ENCODE measurements at places on chromosomes 6 and 20. TPM values are rescaled to one million over a fixed set of nuclear protein-coding genes. Genes with fewer than 3 reads are reported as not detected.

- H3K27ac ChIP-seq, result no peak overlapping the region
- H3K4me3 ChIP-seq, result no peak overlapping the region
- H3K36me3 ChIP-seq, result no peaks in the 10 kb centered on the region
Measured at GRCh38 chr6:51929934-51930574, 157.4 kb downstream of the PKHD1 start.

DNA sequence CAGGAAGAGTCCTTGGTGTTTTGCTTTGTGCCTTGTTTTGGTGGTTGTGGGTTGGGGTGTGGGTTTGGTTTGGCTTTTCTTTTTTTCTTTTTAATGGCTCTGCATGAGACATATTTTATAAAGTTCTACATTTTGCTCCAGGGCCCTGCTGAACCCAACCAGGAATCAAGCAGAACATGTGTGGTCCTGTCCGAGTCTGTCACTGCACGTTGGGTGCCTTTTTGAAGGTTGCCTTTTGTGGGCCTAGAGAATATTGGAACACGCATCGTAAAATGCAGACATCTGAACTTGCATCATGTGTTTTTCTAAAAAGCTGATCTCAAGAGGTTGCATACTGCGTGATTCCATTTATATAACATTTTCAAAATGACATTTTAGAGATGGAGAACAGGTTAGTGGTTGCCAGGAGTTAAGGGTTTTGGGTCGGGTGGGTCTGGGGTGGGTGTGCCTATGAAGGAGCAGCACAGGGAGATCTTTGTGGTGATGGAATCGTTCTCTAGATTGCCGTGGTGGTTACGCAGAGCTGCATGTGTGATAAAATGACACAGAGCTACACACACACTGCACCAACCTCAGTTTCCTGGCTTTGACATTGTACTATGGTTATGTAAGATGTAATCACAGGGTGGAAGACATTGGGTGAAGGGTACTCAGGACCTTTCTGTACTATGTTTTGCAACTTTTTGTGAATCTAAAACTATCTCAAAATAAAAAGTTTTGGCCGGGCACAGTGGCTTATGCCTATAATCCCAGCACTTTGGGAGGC is 80.2 kb downstream of the EYA2 start:
- no peaks in the 10 kb centered on the region for H3K27me3 ChIP-seq
- no peaks in the 10 kb centered on the region for H3K4me1 ChIP-seq
- DNase-seq, result no peak
- H3K27ac ChIP-seq, result no peak overlapping the region
- H3K4me3 ChIP-seq, result no peak overlapping the region
- no peaks in the 10 kb centered on the region for H3K36me3 ChIP-seq

DNA sequence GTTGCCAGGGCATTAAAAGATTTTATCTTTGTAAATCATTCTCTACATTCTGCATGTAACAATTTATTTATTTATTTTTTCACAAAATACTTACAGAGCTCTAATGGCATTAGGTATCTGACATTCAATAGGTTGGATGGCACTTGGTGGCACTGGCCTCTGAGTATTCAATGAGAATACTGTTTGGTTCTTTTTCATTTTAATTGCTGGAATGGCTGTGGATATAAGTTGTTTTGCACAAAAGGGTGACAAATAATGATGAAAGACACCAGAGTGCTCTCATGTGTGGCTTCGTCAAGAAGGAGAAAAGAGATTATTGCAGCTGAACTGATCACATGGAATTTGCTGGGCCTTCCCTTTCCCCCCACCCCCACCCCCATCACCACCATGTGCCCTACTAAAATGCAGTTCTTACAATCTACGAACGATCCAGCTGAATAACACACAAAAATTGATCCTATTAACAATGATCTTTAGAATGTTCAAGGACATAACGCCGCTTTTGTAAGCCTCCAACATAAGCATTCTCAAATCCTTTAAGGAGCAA is 195.2 kb upstream of the POU3F2 start:
- no peaks in the 10 kb centered on the region for H3K36me3 ChIP-seq
- no peak for DNase-seq
- no peak overlapping the region for H3K27ac ChIP-seq
- H3K27me3 ChIP-seq, result no peaks in the 10 kb centered on the region
- H3K4me1 ChIP-seq, result no peaks in the 10 kb centered on the region

DNA sequence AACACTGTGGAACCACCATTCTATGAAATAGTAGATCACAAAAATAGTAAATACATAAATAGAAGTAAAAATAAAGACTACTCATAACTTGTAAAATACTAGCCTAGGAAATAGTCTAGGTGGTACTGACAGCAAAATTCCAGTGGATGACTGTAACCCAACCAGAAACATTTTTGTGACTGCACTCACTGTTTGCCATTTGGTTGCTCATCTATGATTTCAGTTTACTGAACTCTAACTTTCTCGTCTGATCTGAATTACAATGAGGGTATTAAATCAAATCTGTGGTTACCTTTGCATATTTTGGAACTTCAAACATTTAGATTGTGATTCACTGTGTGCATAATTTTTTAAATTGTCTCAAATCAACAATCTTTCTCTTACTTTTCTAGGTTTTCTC is 151.1 kb downstream of the KHDC1L start:
- no peak for DNase-seq
- H3K36me3 ChIP-seq, result no peaks in the 10 kb centered on the region
- no peaks in the 10 kb centered on the region for H3K4me1 ChIP-seq
- H3K4me3 ChIP-seq, result no peak overlapping the region

DNA sequence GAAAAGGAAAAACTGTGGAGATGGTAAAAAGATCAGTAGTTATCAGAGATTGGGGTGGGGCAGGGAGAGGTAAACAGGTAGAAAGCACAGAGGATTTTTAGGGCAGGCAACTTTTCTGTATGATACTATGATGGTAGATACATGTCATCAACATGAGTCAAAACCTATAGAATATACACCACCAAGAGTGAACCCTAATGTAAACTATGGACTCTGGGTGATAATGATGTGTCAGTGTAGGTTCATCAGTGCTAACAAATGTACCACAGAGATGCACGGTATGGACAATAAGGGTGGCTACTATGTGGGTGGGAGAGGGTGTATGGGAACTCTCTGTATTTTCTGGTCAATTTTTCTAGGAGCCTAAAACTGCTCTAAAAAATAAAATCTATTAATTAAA is 18.5 kb downstream of the PACSIN1 start:
- no peaks in the 10 kb centered on the region for H3K27me3 ChIP-seq
- no peaks in the 10 kb centered on the region for H3K36me3 ChIP-seq
- H3K4me3 ChIP-seq, result no peak overlapping the region
- H3K27ac ChIP-seq, result no peak overlapping the region
- H3K4me1 ChIP-seq, result no peaks in the 10 kb centered on the region

GRCh38 chr6:27250277-27251111 is 3.0 kb downstream of the PRSS16 start:
- H3K27me3 ChIP-seq, result peaks cover 49% of the 10 kb centered on the region
- no peak overlapping the region for H3K4me3 ChIP-seq
- no peak for DNase-seq
- peaks cover 5% of the 10 kb centered on the region for H3K4me1 ChIP-seq

DNA sequence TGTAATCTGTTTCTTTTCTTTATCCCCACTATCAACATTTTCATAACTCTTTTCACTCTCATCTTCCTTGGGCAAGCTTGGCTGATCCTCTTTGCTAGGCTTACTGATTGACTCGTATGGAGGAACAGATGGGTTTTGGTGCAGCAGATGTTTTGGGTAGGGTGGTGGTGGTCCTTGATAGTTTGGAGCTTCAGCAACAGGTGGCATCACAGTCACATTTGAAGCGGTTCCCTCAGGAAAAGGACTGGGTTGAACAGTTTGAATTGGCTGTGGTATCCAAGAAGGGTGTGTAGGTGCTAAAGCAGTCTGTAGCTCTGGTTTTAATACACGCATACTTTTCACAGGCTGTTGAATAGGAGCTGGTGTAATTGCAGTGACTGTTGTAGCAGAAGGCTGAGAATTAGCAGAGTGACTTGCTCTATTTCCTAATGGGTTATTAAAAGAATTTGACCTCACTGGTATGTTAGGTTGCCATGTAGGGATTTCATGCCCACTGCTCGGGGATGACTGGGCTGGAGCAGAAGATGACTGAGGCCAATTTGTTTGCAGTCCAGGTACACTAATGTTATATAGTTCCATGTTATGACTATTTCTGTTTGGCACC is 34.5 kb downstream of the LATS1 start:
- DNase-seq, result no peak
- H3K36me3 ChIP-seq, result peaks cover 16% of the 10 kb centered on the region
- no peaks in the 10 kb centered on the region for H3K27me3 ChIP-seq
- H3K4me3 ChIP-seq, result no peak overlapping the region
- no peaks in the 10 kb centered on the region for H3K4me1 ChIP-seq

DNA sequence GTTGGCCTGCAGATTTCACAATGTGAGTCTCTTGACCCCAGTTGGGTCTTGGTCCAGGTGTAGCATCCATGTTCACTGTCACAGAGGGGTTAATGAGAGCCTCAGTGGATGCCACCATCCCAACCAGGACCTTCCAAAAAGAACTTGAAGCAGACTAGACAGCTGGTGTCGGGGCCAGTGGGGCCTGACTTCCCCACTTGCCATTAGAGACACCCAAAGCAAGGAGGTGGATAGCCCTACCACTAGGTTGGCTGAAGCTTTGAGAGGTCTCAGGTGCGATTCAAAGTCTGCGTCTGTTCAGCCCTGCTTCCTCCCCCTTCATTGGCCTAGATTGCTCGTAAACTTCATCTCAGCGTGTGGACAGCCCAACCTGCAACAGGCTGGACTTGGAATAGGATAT is 196.4 kb upstream of the RREB1 start:
- no peaks in the 10 kb centered on the region for H3K4me1 ChIP-seq
- H3K36me3 ChIP-seq, result no peaks in the 10 kb centered on the region
- no peak overlapping the region for H3K27ac ChIP-seq
- no peak for DNase-seq

DNA sequence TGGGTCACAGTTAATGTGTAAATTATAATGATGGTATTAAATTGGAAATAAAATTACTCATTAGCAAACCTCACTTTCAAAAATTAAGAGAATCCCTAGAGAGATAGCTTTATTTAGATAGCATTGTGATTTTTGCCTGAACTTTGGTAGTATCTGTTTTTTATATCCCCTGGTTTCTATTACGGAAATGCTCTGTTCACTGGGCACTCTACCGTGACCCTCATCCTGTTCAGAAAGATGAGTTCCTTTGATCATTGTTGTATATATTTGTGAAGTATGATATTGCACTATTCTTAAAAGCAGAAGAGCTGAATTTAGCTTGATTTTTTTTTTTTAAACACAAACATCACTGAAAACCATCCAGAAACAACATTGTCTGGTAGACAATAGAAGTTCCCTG is 1143.8 kb upstream of the MAP3K7 start:
- H3K4me1 ChIP-seq, result no peaks in the 10 kb centered on the region
- H3K4me3 ChIP-seq, result no peak overlapping the region
- H3K36me3 ChIP-seq, result no peaks in the 10 kb centered on the region
- H3K27ac ChIP-seq, result no peak overlapping the region

DNA sequence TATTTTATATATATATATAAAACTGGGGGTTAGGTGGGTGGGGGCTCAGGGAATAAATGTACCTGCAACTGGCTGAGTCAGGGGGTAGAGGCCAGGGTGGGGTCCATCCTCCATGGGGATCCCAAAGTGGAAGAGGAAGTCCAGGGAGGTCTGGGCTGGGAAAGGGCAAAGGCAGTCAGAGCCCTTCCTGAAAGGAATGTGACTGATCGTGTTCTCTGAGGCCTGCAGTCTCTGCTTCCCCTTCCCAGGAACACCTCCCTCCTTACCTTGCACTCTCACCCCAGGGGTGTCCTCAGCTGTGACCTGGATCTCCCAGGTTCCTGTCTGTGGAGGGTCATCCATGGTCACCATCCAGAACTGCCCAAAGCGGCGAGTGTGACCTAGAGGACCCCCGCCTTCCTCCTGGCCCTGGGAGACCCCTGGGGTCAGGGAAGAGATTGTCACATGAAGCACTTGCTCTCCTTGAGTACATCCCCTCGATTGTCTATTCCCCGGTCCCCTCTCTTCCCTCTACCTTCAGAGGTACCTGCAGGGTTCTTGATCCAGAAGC is 4.7 kb downstream of the SAPCD1 start:
- no peaks in the 10 kb centered on the region for H3K36me3 ChIP-seq
- H3K27ac ChIP-seq, result no peak overlapping the region
- no peaks in the 10 kb centered on the region for H3K4me1 ChIP-seq
- no peak for DNase-seq
- H3K4me3 ChIP-seq, result no peak overlapping the region
- H3K27me3 ChIP-seq, result no peaks in the 10 kb centered on the region

DNA sequence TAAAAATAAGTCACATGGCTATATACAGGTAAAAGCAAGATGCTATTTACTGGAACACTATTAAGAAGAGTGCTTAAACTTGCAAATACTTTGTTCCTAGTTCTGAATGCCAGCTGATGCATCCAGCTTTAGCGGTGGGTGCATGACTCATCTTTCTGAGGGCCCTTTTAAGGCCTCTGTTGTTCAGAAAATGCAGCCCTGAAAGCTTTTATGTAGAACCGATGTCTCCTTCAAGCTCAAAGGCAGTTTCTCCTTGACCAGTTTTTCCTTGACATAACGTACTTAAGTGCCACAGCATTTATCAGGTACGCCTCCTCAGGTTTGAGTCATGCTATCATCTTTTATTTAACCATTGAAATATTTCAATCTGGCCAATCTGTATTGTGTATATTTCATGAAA is 82.8 kb downstream of the MLIP start:
- no peaks in the 10 kb centered on the region for H3K36me3 ChIP-seq
- peaks cover 25% of the 10 kb centered on the region for H3K4me1 ChIP-seq
- DNase-seq, result no peak
- peak overlapping the region; percentile 74 for H3K27ac ChIP-seq
- no peaks in the 10 kb centered on the region for H3K27me3 ChIP-seq
- H3K4me3 ChIP-seq, result no peak overlapping the region

GRCh38 chr6:14664621-14665315 is 547.2 kb downstream of the CD83 start:
- DNase-seq, result no peak
- no peak overlapping the region for H3K27ac ChIP-seq
- H3K4me3 ChIP-seq, result no peak overlapping the region
- H3K36me3 ChIP-seq, result no peaks in the 10 kb centered on the region
- no peaks in the 10 kb centered on the region for H3K4me1 ChIP-seq

GRCh38 chr6:106411056-106411455 is 50.5 kb downstream of the CRYBG1 start:
- no peak for DNase-seq
- H3K36me3 ChIP-seq, result no peaks in the 10 kb centered on the region
- no peak overlapping the region for H3K4me3 ChIP-seq
- no peaks in the 10 kb centered on the region for H3K27me3 ChIP-seq
- no peaks in the 10 kb centered on the region for H3K4me1 ChIP-seq
- H3K27ac ChIP-seq, result no peak overlapping the region

DNA sequence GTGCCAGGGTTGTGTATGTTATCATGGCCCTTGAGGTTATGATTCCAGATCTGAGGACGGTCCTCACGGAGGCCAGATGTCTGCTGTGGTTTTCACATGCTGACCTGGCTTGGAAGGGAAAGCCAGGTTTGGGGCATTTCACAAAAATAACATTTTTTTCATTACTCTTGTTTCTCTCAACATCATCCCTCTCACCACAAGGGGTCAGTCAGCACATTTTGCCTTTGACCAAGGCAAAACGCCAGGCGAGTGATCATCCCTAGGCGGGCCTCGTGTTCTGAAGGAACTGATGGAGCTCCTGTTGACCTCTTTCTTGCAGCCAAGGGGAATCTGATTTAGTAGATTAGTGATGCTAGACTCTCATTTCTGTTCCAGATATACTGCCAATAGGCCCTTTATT is 133.5 kb downstream of the TBC1D7 start:
- no peaks in the 10 kb centered on the region for H3K36me3 ChIP-seq
- H3K4me3 ChIP-seq, result no peak overlapping the region
- DNase-seq, result peak; percentile 69
- no peaks in the 10 kb centered on the region for H3K27me3 ChIP-seq
- no peak overlapping the region for H3K27ac ChIP-seq

Gene SIRPB2
- 9.5 TPM for total RNA-seq

Gene IP6K3
- total RNA-seq, result not detected

Gene LTB
- 1.2 TPM for total RNA-seq

Gene ERMARD
- total RNA-seq, result 23.8 TPM

Gene CST7
- not detected for total RNA-seq

Gene TNXB
- 3.2 TPM for total RNA-seq

Gene CLPSL1
- not detected for total RNA-seq

Gene ELMO2
- total RNA-seq, result 43.5 TPM
